ENCODE measurements at places on chromosomes 4 and X.
A peak's percentile ranks its signal among the peaks of the same experiment; 100 is the strongest.

DNA sequence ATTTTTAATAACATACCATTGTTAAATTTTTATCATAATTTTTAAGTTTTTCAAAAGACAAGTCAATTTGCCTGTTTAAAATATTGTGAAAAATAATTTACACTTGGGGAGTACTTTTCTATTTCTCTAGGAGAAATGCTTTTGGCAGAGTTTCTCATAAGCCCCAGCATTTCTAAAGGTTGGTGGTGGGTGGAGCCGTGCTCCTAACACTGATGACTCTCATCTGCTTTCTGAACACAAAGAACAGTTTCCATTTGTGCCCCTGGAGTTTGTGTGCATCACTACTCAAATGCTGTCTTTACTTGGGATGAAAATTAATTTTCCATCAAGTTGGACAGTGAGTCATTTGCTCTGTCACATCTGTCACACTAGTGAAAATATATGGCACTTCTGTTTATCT, 57.6 kb downstream of the TNIP2 start:
- no peak for DNase-seq

GRCh38 chr4:23369331-23369730, 520.5 kb downstream of the PPARGC1A start:
- no peak for DNase-seq

GRCh38 chr4:8247047-8247930, 22.3 kb upstream of the HTRA3 start:
- DNase-seq, result no peak

GRCh38 chr4:18250564-18250963, 229.0 kb upstream of the LCORL start:
- DNase-seq, result no peak

DNA sequence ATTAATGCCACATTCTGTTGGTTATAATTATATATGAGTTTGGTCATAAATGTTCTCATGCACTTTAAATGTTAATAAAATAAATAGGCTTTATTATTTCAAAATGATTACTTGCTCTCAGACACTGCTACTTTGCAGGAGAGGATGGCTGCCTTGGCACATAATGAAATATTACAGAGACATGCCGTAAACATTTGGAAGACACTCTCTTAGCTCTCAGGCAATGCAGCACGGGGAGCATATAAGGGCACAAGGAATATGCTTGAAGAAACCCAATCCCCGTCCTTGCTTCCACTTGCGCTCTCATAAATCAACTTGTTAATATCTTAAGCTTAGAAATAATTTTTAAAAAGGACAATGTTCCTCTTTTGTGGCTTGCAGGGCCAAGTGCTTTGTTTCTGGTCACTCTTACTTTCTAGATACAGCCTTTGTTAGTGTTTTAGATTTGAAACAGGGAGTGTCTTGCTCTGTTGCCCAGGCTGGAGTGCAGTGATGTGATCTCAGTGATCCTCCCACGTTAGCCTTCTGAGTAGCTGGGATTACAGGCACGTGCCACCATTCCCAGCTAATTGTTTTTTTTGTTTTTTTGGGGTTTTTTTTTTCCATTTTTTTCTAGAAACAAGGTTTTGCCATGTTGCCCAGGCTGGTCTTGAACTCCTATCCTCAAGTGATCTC, 445.0 kb downstream of the SPRY1 start:
- no peak for DNase-seq

- no peak for DNase-seq
Measured at GRCh38 chrX:39519030-39519488, 578.7 kb downstream of the BCOR start.

- DNase-seq, result no peak
Measured at GRCh38 chrX:63993936-63994335, 208.9 kb upstream of the ARHGEF9 start.

GRCh38 chr4:100848841-100849240, 331.0 kb upstream of the EMCN start:
- no peak for DNase-seq

- no peak for DNase-seq
Measured at GRCh38 chr4:145709843-145710242, 29.9 kb downstream of the C4orf51 start.

- DNase-seq, result no peak
Measured at GRCh38 chrX:140765043-140765784, 55.7 kb downstream of the LINC00632 start.

GRCh38 chrX:47613082-47613481, 6.6 kb downstream of the SYN1 start:
- no peak for DNase-seq

- DNase-seq, result no peak
Measured at GRCh38 chr4:129972257-129972656, 876.3 kb downstream of the C4orf33 start.

DNA sequence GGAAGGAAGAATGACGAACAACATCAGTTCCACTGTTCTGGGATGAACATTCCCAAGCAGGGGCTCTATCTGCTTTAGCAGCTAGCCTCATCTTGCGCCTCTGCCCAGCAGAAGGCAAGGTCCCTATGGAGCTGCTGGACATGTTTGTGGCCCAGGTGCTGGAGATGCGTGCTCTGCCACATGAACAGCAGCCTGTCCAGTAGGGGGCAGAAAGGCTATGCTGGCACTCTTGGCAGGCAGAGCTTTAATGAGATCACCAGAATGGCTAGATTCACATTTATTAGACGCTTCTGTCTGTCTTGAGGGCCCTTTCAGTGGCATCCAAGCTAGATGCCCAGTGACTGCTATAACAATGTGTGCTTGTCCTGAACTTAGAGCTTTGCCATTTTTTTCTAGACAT, 1826.0 kb downstream of the STIM2 start:
- DNase-seq, result no peak

GRCh38 chr4:11842620-11843263, 414.0 kb upstream of the HS3ST1 start:
- peak; percentile 4 for DNase-seq

GRCh38 chr4:2663275-2663674, 92.9 kb downstream of the TNIP2 start:
- DNase-seq, result no peak

Measured in NCI-H510A (cell line).